ENCODE measurements at places on chromosomes 7 and 10.
A peak's percentile ranks its signal among the peaks of the same experiment; 100 is the strongest.

- DNase-seq: no peak
These were observed 255.2 kb downstream of the BUB3 start for GRCh38 chr10:123409426-123409825.

GRCh38 chr10:112741830-112742402 is 208.1 kb upstream of the TCF7L2 start:
- DNase-seq: no peak

- no peak for DNase-seq
These were observed 109.0 kb downstream of the ST7 start for GRCh38 chr7:117062300-117062699.

GRCh38 chr7:101575721-101576120 is 53.4 kb downstream of the MYL10 start:
- no peak for DNase-seq

DNA sequence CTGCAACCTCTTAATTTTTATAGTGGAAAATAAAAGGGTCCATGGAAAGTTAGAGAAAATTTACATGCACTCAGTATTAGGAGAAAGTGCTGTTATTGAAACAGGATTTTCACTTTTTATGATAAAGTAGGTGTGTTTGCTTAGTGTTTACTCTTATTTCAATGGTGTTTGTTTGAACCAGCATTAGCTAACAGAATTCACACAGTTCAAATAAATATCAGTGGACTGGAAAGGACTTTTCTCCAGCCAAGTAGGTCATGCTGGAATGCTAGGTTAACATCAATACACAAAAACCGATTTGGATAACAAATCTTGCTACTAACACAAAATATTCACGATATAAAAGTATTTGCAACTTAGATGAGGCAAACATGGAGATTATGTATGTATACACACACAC is 49.4 kb upstream of the BET1 start:
- DNase-seq: no peak

DNA sequence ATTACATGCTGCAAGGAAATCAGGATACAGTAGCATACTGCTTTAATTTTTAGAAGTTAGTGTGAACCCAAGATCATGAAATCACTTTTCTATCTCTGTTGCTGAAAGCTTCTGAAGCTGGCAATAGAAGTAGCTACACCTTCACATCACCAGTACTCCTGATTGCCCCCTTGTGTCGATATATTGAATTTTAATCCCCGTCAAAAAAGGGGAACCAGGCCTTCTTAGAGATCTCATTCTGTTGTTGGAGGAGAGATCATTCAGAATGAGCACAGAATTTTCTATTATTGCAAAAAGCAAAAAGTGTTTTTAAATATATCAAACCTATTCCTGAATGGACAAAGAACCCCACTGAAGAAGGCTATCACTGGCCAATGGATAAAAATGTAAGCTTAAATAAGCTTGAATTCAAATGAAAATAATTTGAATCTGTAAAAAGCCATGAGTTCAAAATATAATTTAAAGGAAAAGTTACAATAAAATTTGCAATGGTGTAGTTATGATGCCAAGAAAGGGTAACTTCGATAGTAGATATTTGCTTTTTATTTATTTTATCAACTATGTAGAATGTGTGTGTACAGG is 39.7 kb upstream of the TEX47 start:
- DNase-seq: peak; percentile 43

- DNase-seq: no peak
These were observed 68.6 kb upstream of the CACUL1 start for GRCh38 chr10:118823256-118823907.

DNA sequence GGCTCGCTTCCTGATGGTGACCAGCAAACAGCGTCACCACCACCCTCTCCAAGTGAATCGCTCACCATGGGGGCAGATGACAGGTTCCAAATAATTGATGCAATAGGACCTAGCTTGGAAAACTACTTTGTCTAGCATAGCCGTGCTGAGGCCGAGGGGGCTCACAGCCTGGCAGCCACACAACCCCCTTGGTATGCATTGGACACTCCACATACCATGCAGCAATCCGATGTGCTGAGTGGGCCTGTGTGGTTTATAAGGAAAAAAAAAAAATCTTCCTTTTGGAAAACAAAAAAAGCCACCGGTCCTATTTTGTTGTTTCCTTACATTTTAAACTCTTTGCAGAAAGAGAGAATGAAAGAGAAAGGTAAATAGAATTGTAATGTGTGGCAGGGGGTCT is 15.1 kb downstream of the GATA3 start:
- no peak for DNase-seq

DNA sequence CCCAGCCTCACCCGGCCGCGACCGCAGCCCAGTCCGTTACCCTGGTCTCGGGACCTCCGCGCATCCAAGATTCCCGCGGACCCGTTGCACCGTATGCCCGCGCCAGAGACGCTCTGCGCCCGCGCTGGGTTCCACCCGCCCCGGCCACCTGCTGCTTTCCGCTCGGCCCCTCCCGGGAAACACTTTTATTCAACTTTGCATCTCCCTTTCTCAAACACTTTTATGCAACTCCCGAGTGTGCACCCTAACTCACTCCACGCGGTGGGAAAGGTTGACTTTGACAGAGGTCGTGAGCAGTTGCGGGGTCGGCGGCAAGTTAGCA is at the start of gene ODAD2:
Gene ODAD2 (minus strand): TSS at position 126 of the 322 bp plus-strand sequence. CDS start 3,937 bp downstream, outside the sequence.
- no peak for DNase-seq

- DNase-seq: no peak
These were observed 111.7 kb downstream of the UNCX start for GRCh38 chr7:1344421-1344820.

DNA sequence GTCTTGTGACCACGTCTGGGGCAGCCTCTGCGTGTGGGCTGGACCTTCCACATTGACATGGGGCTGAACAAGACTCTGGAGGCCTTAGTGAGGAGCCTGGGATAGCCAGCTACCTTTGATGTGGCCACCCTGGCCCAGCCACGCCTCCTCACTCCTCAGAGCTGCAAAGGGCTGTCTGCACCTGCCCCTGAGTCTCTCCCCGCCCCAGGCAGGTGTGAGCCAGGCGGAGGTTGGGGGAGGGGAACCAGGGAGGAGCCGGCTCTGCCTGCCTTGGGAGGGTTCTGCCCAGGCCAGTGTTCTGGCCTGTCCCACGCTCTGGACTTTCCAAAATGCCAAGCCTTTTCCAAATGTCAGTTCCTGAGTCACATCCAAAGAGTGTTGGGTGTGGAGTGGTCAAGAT is 72.2 kb downstream of the GTF2IRD1 start:
- no peak for DNase-seq

DNA sequence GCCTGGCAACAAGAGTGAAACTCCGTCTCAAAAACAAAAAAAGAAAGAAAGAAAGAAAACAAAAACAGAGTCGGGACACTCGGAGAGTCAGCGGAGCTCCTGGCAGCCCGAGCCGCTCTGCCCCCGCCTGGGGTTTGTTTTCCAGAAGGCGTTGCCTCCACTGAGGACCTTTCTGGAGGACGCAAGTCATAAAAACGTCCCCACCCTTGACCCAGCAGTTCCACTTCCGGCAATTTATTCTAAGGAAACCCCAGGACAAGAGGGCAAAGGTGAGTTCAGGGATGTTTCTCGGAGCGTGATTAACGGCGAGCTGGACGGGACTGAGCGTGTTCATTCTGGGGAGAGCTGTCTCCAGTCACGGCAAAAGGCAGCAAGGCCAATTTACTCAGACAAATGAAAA is 27.0 kb upstream of the SUN1 start:
- DNase-seq: no peak

- DNase-seq: no peak
These were observed 21.2 kb downstream of the CAV1 start for GRCh38 chr7:116546054-116546453.

- DNase-seq: no peak
These were observed 93.6 kb downstream of the HTR5A start for GRCh38 chr7:155163696-155164095.

GRCh38 chr10:71965623-71966022 is 1.4 kb downstream of the CHST3 start:
- no peak for DNase-seq

GRCh38 chr10:83915801-83916200 is 223.5 kb upstream of the GHITM start:
- no peak for DNase-seq

Measured in D341Med (cell line).